ENCODE measurements at places on chromosomes 7 and 10.
A peak's percentile ranks its signal among the peaks of the same experiment; 100 is the strongest.

DNA sequence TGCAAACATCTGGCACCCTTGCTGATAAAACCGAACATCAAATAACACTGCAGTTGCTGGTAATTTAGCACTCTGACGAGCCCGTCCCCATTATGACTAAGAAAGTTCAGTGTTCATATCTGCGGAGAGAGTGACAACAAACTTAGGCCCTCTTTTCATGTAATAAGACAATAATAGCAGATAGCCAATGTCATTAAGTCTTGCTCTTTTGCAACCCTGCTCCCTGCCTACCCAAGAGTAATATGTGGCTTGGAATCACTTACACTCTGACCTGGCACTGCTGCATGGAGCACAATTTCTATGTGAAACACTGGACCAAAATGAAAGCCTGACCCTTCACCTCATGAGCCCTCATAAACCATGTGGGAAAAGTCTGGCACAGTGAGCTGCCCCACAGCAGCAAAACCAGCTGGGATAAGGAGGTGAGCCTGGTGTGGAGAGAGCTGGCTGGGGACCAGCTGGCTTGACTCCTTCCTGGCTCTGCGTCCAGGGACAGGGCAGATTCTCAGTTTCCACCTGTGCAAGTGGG is 86.5 kb downstream of the HIPK2 start:
- DNase-seq, result no peak

DNA sequence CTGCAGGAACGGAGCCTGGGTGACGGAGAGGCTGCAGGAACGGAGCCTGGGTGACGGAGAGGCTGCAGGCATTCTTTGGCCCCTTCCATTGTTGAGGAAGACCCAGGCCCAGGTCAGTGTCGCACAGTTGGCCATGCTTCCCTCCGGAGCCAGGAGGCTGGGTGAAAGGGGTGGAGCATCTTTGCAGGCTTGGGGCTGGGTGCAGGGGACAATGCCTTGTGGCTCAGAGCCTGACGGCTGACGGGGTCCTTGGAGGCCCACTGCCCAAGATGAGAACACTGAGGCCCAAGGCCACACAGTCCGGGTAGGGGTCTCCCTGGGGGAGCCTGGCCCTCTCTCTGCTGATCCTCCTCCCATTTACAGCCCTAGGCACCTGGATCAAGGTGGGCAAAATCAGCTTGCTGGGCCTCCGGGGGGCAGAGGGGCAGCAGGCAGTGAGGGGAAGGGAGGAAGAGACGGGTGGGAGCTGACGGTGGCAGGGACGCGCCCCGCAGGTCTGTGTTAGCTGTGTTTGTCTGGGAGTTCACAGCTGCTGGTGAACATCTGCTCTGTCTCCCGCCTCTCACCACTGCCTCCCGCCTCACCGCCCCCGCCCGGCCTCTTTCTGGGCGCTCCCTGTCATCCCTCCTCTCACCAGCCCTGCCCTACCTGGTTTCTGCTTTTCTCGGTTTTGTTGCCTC is 30.6 kb upstream of the PCBD1 start:
- peak; percentile 61 for DNase-seq

- no peak for DNase-seq
Measured at GRCh38 chr7:55325371-55325792, 39.8 kb upstream of the LANCL2 start.

GRCh38 chr7:55223023-55223422 is 142.1 kb upstream of the LANCL2 start:
- no peak for DNase-seq

DNA sequence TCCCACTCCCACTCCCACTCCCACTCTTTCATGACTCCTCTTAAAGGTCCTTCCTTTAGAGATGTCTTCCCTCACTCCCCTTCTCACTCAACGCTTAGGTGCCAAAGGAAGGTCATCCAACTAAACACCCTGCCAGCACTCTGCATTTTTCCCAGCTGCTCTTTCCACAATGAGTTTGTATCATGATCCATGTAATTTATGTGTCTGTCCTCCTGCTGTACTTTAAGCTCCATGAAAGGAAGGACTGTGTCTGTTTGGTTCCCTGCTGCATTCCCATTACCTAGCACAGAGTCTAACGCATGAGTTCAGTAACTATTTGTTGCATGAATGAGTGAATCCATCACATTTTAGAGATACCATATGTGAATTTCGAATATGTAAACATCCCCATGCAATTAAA is 252.7 kb downstream of the KIF20B start:
- DNase-seq, result no peak

GRCh38 chr10:59008452-59008851 is 168.0 kb upstream of the PHYHIPL start:
- no peak for DNase-seq

DNA sequence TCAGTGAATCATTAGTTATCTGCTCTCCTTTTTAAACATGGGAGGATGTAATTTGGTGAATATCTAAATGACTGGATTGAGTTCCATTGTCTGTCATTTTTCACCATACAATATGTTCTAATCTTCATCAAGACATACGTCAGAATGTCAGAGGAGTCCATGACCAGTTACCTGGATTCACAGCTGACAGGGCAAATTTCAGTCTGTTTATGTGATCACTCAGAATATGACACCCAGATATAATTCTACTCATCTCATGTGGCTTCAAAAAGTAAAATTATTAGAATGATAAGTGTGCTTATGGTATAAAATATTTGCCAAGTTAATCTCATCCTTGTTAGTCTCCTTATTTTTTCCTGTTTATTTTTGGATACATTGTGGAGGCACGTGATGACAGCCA is 150.2 kb downstream of the CDC14C start:
- DNase-seq, result no peak

- no peak for DNase-seq
Measured at GRCh38 chr7:108030516-108030915, 27.6 kb upstream of the LAMB1 start.

GRCh38 chr7:123864436-123864835 is 19.5 kb downstream of the HYAL4 start:
- no peak for DNase-seq

- no peak for DNase-seq
Measured at GRCh38 chr10:125929618-125930017, 33.3 kb downstream of the FANK1 start.

DNA sequence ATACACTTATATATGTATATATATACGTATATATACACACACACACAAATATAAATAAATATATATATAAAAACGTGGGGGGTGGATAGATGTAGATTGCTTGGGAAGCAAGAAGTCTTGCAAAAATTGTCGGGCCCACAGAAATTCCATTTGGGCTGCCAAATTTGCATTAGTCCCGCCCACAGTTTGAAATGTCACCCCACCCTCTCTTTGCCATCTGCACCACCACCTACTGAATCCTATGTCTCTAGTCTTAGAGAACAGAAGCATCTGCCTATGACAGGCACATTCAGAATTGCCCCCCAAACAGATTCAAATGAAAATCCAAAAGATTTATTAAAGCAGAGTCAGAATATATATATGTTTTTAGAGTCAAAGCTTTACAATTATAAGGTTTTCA is 25.6 kb upstream of the CACNA2D1 start:
- DNase-seq, result no peak
